ENCODE measurements at places on chromosomes 11 and 22.

DNA sequence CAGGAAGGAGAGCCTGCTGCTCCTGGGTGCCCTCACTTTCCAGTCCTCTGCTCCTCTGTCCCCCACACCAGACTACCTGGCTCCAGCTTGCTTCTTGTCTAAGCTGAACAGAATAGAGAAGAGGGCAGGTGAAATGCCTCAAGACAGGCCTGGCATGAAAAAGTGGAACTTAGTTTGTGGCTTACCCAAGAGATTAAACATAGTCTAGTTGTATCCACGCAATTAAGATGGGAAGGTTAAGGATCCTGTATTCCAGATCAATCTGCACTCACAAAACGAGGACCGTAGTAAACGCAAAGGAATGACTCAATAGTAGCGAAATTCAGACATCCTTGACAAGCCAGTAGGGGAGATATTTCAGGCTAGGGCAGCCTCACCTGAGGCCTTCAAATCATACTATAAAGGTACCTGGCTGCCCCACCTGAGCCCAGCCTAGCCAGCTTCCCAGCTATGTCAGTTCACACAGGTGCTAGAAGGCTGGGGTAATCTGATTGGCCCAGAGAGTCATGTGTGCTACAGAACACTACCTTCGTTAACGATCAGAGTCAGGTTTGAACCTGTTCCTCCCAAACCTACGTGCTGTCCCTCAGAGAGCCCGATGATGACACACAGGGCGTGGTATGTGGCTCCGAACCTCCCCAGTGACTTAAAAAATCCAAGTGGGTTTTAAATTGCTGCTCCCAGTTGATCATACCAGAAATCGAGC is 46.5 kb downstream of the AHNAK start:
- no peak for DNase-seq

GRCh38 chr22:19811211-19811621 is 43.5 kb downstream of the GNB1L start:
- DNase-seq, result no peak

DNA sequence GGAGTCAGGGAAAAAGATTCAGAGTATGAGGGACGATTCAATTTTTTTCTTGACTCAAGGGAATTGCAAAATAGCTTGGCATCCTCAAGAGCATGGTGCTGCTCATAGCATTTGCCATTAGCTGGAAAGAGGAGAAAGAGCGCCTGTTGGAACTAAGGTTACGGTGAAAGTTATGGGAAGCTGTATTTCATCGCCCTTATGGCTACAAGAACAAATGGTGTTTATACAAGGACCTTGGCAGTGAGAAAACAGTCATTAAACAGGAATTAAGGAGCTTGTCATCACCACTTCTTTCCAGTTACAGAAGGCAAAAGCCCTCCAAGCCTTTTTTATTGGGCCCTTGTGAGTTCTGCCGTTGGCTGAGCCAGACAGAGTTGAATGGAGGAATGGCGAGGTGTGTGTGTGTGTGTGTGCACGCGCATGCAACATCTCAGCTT is 74.2 kb downstream of the ALX4 start:
- DNase-seq, result no peak

DNA sequence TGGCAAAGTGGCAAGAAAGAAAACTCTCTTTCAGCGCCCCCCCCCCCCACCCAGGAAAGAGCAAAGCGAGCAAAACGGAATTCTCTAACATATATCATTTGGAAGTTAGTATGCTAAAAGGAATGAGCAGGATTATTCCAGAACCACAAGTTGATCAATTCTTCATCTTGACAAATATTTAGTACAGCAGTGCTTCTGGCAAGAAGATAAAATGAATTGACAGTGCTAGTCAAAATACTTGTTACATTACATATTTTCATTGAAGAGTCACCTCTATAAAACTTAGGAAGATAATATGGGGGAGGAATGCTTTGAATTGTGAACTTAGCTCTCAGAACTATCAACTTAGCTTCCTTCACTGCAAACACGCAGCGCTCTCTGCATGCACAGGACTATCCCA is 377.4 kb downstream of the DYNC2H1 start:
- no peak for DNase-seq

- no peak for DNase-seq
Measured at GRCh38 chr11:95346265-95346664, 115.3 kb upstream of the SESN3 start.
